ENCODE measurements at places on chromosomes 5 and 9.

GRCh38 chr9:36731068-36731956 lies 158.6 kb downstream of the MELK start:
- no peak for DNase-seq

DNA sequence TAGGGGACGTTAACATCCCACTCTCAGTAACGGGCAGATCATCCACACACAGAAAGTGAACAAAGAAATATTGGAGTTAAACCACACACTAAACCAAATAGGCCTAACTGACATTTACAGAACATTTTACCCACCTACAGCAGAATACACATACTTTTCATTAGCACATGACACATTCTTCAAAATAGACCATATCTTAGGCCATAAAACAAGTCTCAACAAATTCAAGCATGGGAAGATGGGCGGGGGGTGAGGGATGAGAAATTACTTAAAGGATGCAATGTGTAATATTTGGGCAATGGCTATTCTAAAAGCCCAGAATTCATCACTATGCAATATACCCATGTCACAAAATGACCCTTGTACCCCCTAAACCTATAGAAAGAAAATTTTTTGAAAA lies 226.2 kb downstream of the ATPSCKMT start:
- no peak for DNase-seq

DNA sequence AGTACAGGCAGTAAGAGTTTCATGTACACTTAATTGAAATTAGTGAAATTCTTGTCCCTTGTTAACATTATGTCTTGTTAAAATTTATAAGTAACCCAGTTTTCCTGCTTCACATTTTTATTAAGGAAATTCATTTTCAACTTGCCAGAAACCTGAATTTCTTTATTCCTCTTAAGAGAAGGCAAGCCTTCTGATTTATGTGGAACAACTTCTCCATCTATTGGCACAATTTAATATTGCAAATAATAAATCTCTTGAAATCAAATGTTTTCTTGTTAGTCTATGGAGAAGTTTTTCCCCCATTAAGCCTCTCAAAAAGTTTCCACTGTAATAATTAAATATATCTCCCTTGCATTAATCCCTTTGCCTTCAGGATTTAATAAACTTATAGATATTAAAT lies 33.8 kb upstream of the ACO1 start:
- no peak for DNase-seq

GRCh38 chr9:110886832-110887231 lies 151.4 kb downstream of the LPAR1 start:
- DNase-seq: no peak

- DNase-seq: no peak
Measured at GRCh38 chr9:109072133-109072692, 47.5 kb downstream of the TMEM245 start.

- no peak for DNase-seq
Measured at GRCh38 chr5:180026320-180026719, 45.2 kb downstream of the RNF130 start.

DNA sequence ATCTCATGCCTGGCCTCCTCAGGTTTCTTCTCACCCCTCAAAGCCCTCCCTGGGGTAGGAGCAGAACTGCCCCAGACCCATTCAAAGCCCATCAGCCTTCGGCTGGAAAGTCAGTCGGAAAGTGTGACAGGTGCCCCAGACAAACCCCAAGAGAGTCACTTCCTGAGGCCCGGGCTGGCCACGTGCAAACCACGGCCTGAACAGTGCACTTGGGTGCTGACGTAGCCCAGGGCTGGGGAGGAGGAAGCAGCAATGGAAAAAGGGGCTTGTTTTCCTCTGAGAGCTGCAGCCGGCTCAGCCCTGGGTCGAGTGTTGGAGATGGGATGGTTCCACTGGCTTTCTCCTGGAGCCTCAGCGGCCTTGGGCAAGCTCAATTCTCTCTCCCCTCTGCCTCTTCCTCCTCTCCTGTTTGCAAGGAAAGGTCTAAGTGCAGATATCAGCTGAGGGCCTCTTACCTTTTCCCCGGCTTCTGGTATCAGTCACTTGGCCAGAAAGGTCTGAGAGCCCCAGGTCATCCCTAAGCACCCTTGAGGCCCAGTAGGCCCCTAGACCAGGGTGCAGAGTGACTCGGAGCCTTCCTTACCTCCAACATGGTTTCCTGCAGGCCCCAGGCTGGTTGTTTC lies 5.9 kb upstream of the EGR1 start:
- peak; percentile 68 for DNase-seq

- DNase-seq: no peak
Measured at GRCh38 chr5:3599226-3600105, 3.8 kb downstream of the IRX1 start.

DNA sequence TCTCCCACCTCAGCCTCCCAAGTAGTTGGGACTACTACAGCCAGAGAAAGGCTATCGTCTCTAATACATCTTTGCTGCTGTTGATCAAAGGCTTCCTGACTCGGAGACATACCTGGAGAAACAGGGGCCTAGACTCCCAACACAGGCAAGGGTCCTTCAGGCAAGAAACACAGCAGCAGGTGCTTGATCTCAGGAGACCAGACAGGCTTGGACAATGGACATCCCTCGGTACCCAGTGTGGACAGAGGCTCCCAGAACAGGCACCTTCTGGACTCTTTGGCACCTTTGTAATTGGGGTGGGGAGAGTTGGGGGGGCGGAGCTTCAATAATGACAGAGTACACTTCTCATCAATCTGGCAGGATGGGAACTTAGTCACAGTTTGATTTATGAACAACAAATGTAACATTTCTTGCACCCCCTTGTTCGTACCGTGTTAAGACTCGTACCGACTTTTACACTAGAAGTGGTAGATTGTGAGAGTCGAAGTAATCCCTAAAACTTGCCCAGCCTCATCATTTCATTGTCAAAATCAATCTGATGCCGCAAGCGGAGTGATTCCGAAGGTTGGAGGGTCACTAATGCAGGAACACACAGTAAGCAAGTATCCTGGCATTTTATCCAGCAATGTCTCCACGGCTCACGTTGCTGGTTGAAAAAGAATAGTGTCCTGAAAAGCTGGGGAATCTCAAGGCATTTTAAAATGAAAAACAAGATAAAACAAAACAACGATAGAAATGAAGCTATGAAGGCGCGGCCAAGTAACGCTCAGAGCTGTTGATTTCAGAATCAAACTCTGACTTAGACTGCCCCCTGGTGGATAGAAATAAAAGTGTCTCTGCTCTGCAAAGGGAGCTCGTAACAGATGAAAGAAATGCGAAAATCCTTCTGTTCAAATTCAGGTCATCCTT lies 46.4 kb upstream of the STK32A start:
- no peak for DNase-seq

DNA sequence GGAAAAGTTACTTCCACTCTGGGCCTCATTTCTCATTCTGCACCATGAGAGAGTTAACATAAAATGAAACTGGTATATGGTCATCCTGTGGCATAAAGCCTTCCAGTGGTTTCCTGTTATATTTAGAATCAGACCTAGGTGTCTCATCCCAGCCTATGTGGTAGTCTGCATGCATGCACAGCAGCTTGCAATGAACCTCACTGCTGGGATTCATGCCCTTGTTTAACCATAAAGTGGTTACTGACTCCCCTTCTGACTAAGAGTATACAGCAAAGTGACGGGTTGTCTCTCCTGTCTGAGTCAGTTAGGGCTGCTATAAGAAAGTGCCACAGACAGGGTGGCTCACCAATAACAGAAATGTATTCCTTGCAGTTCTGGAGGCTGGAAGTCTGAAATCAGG lies 14.7 kb upstream of the TDRD7 start:
- no peak for DNase-seq

DNA sequence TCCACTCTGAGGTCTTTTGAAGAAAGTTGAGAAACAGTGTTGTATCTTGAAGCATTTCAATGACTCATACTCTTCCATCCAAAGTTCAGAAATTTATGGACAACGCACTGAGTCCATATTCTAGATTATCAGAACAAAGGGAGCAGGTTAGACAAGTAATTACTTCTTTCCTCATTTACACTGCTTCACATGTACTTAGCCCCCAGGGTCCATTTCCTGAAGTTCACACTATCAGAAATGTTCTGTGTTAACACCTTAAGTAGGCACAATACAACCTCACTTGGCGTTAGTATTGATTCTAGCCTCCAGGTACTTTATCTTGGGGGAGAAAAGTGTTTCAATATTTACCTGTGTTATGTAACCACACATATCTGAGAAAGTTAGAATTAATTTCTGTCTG lies 487.9 kb upstream of the DMAC1 start:
- DNase-seq: no peak

GRCh38 chr5:141856037-141856790 lies 22.0 kb downstream of the PCDH1 start:
- no peak for DNase-seq

DNA sequence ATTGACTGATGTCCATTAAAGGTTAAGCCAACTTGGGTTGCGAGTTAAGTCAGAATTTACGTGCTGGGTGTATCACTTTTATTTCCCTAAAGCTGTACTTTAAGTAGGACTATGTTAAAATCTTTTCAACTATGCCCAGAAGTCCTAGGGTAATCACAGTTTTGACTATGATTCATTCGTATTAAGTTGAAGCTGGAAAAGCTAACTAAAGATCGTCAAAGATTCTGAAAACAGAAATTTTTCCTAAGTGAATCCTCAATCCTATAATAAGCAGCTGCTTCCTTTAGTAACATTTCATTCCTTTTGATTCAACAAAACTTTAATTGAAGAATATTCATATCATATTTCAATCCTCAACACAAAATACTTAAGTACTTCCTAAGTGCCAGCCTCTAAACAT lies 460.4 kb downstream of the ACTL7B start:
- no peak for DNase-seq

DNA sequence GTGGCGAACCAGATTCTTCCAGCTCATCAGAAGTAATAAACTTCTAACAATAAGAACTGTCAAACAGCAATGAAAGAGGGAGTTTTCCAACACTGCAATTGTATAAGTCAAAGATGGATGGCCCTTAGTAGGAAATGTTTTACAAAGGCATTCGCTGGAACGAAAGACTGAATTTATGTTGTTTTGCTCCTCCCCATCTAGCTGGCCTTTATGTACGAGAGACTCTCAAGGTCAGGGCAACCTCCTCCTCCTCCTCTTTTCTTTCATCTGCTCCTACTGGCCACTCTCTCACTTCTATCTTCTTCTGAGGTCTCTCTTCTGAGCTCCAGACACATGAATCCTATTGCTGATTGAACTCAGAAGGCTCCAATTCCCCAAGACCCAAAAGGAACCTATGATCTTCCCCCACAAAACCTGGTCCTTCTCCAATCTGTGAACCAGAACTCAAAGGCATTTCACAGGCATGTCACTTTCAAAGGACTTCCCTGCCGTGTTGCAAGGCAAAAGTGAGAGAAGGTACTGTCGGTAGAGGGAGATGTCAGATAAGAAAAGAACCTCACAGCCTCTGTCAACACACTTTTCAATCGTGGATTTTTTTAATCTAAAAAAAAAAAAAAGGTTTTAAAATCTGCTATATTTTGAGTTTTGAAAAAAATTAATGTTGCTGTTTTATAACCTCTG lies 28.5 kb upstream of the PUM3 start:
- no peak for DNase-seq

DNA sequence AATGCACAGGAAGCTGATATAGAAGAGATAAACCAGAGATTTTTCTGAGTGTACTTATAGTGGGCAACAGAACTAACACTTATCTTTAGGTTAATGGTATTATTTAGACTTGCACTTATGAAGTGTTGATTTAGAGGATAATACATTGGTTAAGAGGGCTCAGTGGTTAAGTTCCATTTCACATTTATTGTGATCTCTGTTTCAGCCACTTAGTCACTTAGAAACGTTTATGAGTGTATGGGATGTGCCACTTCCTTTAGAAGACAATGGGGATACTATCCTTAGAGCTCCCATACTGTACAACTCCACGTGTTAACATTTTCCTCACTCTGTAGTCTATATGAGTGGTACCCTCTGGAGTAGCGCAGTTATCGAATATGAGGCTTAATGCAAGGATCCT lies 57.5 kb downstream of the PIP5K1B start:
- no peak for DNase-seq

DNA sequence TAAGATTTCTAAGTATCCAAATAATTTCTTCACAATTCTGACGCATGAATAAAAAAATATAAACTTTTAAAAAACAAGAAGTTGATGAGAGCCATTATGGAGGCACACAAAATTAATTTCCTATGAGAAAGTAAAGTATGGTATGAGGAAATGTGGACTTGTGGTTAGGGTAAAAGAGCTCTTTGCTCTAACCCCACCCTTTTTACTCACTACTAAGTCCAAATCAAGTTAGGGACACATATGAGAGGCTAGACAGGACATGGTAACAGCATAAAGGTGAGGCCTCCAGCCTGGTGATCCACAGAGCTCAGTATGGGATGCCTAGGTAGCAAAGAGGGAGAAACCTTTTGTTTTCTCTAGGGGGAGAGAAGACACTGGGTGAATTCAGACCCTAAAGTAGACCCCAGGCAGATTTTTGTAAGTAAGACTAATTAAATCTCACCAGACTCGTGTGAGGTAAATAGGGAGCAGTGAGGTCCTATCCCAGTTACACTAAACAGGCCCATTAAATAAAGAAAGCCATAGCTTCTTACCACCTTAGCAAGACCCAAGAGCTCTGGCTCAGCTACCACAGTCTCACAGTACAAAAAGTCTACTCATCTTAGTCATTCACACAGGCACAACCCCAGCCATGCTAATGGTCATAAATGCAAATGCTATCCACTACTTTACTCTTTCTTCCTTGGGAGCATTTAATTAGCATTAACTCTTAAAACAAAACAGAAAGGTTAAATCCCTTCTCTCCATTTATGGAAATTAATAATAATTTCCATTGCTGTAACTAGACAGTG lies 42.6 kb downstream of the MLLT3 start:
- no peak for DNase-seq

- DNase-seq: no peak
Measured at GRCh38 chr5:113367586-113367985, 67.2 kb downstream of the TSSK1B start.

DNA sequence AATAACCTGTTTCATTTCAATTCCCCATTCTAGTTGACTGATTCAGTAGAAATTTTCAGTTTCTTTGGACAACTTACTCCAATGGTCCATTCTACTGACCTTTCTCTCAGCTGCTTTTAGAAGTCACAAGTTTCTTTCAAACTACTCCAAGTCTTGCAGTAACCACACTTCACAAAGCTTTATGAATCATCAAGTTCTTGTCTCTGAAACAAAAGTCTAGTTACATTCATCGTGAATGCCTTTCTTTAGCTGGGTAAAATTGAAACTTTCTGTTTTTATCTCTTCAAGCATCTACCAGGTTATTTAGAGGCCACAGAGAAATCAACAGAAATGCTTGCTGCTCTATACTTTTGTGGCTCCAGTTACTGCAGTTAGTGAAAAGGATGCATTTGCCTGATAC lies 405.4 kb downstream of the TMEM232 start:
- no peak for DNase-seq

DNA sequence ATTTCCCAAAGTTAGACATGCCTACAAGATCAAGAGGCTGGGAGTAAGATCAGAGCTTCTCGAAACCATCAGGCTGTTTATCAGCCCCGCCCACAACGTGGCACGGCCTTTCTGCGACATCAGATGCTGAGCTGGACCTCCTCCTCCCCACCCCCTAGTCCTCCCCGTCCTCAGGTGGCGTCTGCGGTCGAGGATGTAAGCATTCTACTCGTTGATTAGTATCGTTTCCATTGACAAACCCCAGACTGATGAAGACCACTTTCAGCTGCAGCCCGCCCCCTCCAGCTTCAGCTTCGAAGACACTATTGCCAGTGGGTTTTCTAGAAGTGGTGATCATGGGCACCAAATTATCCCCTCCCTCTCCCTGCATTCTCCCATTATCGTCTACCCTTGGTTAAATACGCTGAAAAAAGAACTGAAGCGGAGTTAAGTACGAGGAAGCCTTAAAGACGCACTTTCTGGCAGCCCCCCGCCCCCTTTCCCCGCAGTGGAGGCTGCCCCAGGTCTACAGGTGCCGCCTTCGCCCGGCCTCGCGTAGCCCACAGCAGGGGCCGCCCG lies 1.1 kb downstream of the PPIC start:
- peak; percentile 81 for DNase-seq

- no peak for DNase-seq
Measured at GRCh38 chr5:158320178-158320674, 461.3 kb upstream of the CLINT1 start.

Data from upper lobe of right lung (tissue), 1 donor.